ENCODE measurements at places on chromosomes 11 and 22. TPM values are rescaled to one million over a fixed set of nuclear protein-coding genes. Genes with fewer than 3 reads are reported as not detected.

- DNase-seq = no peak
Measured at GRCh38 chr22:50105208-50106100, 15.6 kb downstream of the MOV10L1 start.

GRCh38 chr11:62713343-62713742 lies 5.9 kb downstream of the GNG3 start:
- no peak for DNase-seq

DNA sequence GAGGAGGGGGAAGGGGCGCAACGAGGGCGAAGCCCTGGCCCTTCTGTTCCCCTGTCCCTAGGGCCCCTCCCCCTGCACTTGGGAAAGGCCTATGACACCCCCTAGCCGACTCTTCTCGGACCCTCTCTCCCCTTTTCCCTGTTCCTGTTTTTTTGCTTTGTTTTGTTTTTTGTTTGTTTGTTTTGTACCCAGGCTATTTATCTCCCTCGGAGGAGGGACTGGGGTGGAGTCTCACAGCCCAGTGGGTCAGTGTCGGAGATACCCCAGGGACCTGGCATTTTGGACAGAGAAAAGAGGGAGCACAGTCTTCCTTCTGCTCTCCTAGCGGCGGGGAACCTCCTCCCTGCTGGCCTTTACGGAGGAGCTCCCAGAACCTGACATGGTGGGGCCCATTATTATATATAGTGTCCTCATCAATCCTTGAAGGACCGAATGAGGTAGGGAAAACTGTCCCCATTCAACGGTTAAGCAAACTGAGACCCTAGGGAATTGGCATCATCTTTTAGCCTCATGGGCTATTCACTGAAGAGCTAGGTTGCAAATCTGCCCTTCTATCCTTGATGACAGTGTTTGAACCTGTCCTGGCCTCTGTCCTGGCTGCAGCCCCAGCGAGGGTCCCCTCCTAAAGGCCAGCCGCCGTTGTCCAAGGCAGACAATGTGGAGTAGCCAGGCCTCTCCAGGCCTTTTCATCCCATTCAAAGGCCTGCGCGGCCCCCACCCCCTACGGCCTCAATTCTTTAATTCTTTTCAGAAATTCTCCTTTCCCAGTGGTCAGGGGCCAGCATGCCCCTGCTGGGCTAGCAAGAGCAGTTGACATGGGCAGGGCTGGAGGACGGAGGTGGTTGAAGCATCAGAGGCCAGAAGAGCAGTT lies 911 bp downstream of the EMID1 start:
- DNase-seq = no peak

Gene KRTAP5-10
- not detected for total RNA-seq

GRCh38 chr11:125625225-125625629 lies 264 bp downstream of the CHEK1 start:
- no peak for DNase-seq

- no peak for DNase-seq
Measured at GRCh38 chr22:48641906-48642475, 1185.7 kb downstream of the BRD1 start.
